DMS 273 treated with DMSO at 0.1 percent for 48 hours (cell line): ENCODE measurements at places on chromosomes 6 and 20.

- no peak for DNase-seq
Observed at GRCh38 chr6:45710304-45710821, 305.3 kb downstream of the CLIC5 start.

DNA sequence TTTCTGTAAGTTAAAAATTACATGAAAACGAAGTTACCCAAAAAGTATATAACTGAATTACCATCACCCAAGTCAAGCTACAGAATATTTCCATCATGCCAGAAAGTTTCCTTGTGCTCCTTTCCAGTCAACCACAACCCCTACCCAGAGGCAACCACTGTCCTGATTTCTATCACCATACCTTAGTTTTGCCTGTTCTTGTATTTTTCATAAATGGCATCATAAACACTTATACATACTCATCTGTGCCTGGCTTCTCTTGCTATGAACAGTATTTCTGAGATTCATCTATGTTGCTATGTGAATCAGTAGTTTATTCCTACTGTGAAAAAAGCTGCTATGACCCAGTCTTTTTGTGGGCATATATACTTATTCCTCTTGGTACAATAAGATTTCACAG lies 7.4 kb downstream of the FKBP5 start:
- no peak for DNase-seq

DNA sequence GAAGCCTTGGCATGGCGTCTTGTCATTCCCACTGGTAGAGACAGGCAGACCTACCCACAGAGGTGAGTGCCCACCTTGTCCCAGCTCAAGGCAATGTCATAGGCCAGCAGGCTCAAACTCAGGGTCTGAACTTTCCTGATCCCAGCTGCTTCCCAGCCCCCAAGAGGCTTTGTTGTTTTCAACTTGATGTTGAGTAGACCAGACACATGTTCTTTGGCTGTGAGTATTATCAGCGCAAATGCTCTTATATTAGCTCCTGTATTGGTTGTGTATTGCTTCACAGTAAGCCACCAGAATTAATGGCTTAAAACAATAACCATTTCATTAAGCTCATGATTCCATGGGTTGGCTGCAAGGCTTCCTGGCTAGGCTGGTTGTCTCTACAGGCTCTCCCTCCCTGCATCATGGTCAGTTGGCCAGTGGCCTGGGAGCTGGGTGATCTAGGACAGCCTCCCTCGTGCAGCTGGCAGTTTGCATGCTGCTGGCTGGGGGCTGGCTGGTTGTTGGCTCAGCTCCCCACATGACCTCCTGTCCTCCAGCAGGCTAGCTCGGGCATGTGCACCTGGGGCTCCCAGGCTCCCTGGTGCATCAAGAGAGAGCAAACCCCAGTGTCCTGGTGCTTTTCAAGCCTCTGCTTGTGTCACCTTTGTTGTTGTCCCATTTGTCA lies 21.6 kb downstream of the TOX2 start:
- DNase-seq = no peak

- DNase-seq = no peak
Observed at GRCh38 chr6:31763619-31763940, 1.1 kb downstream of the SAPCD1 start.

- DNase-seq = no peak
Observed at GRCh38 chr6:4371207-4371921, 236.0 kb upstream of the ECI2 start.

DNA sequence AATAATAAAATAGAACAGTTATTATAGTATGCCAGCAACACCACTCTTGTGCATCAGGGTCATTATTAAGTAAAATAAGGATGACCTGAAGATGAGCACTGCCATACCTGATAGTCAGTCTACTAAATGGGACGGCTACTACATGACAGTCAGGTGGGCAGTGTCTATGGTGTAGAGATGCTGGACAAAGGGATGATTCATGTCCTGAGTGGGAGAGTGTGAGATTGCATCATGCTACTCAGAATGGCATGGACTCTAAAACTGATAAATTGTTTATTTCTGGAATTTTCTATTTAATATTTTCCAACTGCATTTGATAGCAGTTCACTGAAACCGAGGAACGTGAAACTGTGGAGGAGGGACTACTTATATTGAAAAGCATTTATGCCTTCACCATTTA lies 38.8 kb downstream of the SNX9 start:
- no peak for DNase-seq

- DNase-seq = no peak
Observed at GRCh38 chr6:93163146-93163545, 256.2 kb downstream of the EPHA7 start.

- DNase-seq = no peak
Observed at GRCh38 chr6:14520029-14520428, 402.5 kb downstream of the CD83 start.

DNA sequence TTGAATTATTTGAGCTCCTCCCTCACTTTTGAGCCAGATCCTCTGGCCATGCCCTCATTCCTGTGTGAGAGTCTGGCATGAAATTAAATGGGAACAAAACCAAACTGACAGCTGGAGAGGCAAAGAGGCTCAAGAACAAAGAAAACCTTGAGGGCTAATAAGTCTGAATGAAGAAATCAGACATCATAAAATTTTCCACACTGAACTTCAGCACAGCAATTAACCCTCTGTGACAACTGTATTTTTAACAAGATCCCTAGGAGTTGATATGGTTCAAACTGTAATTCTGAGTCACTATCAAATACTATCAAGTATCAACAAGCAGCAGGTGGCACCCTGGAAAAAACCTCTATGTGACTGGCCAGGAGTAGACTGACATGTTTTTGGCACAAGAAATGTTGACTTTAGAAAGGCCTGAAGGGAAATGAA lies 109.4 kb upstream of the EMILIN3 start:
- DNase-seq = peak; percentile 88

DNA sequence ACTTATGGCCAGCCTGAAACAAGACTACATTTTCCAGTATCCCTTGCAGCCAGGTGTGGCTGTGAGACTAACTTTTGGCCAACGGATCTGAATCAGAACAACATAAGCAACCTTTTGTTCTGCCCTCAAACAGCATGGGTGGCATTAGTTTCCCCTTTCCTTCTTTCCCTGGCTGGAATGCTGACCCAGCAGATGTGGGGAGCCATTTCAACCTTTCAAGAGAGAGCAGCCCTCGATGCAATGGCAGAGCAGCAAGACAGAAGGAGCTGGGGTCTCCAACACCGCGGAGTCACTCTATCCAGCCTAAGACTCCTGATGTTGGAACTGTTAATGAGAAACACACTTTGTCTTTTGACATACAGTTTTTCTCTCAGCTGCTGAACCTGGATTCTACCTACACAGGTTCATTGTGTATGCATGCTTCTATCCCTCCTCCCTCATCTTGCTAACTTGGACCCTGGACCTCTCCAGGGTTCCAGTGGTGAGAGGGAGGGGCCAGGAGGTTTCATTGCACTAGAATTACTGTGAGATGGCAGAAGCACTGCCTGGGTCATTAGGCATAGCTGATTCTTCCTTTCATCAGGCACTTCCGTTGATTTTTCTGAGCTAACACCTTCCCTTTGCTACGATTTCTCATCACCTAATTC lies 28.8 kb upstream of the DDR1 start:
- DNase-seq = no peak

DNA sequence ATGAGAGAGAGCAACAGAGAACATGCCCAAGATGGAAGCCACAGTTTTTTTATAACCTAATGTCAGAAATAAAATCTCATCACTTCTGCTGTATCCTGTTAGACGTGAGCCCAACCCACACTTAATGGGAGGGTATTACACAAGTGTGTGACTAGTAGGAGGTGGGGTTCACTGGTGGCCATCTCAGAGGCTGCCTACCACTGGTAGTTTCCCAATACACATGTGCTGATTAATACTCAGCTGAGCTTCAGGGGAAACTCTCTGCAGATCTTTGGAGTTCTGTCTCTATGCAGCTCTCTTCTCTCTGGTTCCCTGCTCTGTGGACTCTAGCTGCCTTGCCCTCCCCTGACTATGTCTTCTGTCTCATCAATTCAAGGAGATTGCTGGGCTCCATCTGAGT lies 35.7 kb downstream of the CNBD2 start:
- no peak for DNase-seq

- no peak for DNase-seq
Observed at GRCh38 chr20:20070871-20071726, 18.8 kb downstream of the CFAP61 start.

- DNase-seq = no peak
Observed at GRCh38 chr6:134674562-134674961, 275.3 kb downstream of the ALDH8A1 start.

DNA sequence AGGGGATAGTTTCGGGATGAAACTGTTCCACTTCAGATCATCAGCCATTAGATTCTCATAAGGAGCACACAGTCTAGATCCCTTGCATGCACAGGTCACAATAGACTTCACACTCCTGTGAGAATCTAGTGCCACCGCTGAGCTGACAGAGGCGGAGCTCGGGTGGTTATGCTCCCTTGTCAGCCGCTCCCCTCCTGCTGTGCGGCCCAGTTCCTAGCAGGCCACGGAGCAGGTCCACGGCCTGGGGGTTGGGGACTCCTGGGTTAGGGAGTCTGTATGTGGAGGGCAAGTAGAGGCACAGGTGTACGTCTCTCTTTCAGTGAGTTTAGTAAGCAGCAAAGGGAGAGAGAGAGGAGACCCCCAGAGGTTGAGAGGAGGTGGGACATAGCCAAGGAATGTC lies 30.5 kb upstream of the MDFI start:
- no peak for DNase-seq

DNA sequence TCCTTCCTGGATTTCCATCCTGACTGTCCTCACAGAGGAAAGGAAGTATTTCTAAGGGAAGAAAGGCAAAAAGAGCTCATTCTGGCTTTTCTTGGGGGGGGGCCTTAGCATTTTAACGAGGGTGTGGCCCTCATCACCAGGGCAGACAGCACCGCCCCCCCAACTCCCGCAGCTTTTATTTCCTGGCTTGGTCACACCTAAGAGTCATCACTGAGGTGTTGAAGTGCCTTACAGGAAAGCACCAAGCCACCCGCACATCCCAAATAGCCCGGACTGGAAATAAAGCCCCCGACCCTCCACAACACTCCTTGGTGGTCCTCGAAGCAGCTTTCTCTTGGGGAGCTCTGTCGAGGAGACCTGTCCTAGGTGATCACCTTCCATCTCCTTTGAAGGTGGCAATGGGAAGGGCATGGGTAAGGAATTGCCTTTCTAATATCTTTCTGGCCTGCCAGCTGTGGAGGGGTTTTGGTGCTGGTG lies 1.3 kb downstream of the PTK7 start:
- no peak for DNase-seq

GRCh38 chr6:11824986-11825385 lies 46.4 kb upstream of the ADTRP start:
- no peak for DNase-seq

DNA sequence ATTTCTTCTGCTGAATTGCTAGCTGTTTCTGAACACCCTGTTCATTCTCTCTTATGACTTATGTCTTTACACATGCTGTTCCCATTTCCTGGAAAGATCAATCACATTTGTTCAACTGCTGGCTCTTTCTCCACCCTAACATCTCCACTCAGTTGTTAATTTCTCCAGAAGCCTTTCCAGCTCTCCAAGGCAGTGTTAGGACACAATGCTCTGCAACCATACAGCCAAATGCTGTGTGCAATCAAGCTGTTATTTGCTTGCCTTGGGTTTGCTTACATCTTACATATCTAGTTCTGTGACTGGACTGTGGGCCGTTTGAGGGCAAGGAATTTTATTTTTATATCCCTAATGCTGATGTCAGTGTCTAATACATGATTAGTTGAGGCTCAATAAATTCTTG lies 24.2 kb upstream of the CITED2 start:
- no peak for DNase-seq

DNA sequence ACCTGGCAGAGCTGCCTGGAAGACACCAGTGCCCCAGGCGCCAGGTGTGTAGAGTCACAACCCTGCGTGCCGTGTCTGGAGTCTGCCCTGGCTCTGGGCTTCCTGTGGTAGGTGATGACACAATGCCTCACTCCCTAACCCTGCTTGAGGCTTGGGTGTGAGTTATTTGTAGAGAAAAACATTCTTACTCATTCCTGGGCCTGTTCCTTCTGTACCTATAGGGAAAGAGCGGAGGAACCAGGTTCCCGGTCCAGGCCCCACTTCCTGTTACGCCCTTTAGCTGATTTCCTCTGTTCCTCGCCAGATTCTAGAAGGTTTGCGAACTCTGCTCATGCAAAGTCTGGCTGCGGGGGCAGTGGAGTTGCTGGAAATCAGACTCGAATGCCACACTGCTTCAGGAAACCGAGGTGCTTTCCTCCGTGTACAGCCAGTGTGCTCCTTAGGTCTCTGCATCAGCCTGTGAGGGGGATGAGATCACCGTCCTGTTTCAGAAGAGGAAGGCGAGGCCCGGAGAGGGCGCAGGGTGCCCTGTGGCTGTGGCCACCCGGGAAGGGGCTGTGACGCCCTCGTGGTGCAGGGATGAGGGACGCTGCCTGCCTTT lies 67.1 kb upstream of the DUSP22 start:
- no peak for DNase-seq

DNA sequence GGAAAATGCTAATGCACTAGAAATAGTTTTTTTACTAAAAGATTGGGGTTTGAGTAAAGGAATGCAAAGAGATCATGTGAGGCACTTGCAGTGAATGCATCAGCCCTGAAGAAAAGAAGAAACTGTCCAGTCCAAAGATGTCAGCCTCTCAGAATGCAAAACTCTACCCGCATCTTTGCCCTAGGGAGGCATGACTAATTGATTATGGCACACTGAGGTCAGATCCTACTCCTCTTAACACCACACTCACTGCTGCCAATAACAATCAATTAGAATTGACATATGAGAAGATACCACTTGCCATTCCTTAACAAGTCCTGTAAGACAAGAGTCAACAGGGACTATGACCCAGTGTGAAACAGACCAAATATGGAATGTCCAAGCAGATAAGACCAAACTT lies 262.3 kb upstream of the PLN start:
- no peak for DNase-seq

DNA sequence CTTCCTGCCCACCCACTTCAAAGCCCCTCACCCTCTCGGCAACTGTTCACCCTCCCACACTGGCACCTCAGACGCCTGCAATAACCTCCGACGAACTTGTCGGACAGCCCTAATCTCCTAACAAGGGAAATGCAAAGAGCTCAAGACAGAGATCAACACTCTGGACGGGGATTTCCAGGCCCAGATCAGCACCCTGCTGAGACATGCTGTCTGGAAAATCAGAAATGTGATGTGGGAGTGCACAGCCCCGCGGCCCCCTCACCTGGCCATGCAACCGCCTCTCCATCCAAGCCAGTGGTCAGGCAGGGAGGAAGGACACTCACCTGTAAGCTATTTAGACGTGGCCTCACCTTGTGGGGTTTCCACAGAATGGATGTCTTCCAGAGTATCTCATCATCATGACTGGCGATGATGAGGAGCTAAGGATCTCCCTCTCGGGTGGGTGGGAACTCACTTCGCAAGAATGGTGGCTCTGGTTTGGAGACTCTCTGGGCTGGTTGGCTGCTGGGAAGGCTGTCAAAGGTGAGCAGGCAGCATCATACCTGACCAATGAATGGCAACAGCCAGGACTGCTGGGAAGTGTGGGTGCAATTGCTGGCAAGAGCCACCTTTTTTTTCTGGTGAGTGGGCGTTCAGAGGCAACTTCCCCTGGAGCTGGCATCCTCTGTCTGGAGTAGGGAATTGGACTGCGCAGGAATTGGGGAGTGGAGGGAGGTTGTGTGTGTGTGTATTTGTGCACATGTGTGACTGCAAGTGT lies 28.1 kb upstream of the ADTRP start:
- DNase-seq = no peak

- DNase-seq = no peak
Observed at GRCh38 chr6:117906958-117907600, at the start of gene SLC35F1. TSS of gene SLC35F1 (plus strand) at chr6:117907264.
